ENCODE measurements at places on chromosomes 16 and 17.

GRCh38 chr16:70512456-70512855, 10.9 kb downstream of the COG4 start:
- no peak for DNase-seq

DNA sequence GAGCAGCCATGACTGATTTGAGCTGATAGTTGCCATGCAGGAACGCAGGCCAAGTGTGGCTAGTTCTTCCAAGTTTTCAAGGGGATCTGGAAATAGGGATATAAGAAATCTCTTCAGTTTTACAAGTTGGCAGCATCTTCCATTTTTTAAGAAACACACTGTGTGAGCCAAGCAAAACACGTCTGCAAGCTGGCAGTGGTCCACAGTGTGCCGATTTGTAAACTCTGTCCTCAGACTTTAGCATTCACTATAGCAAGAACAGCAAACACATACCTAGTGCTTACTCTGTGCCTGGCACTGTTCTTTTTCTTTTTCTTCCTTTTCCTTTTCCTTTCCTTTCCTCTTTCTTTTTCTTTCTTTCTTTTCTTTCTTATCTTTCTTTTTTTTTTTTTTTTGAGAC, 2.9 kb downstream of the ORAI3 start:
- DNase-seq, result no peak

DNA sequence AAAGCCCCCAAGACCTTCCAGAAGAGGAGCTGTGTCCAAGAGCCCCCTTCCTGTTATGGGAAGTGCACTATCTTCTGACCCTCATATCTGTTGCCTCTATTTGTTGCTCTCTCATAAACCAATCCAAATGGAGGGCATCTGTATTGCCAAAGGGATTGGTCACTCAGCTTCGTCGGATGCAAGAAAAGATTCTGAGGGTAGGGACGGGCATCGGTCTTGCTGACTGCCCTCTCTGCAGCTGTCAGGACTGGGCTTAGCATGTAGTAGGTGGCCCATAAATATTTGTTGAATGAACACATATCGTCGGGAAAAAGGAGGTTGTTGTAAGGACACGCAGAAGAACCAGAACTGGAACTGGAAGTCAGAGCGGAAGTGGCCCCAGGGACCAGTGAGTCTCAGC, 44.1 kb downstream of the CCDC42 start:
- DNase-seq, result no peak

- DNase-seq, result no peak
These were observed 24.8 kb downstream of the MAP1LC3B start for GRCh38 chr16:87416826-87417527.

- DNase-seq, result no peak
These were observed 37.6 kb downstream of the PGS1 start for GRCh38 chr17:78415821-78416711.

DNA sequence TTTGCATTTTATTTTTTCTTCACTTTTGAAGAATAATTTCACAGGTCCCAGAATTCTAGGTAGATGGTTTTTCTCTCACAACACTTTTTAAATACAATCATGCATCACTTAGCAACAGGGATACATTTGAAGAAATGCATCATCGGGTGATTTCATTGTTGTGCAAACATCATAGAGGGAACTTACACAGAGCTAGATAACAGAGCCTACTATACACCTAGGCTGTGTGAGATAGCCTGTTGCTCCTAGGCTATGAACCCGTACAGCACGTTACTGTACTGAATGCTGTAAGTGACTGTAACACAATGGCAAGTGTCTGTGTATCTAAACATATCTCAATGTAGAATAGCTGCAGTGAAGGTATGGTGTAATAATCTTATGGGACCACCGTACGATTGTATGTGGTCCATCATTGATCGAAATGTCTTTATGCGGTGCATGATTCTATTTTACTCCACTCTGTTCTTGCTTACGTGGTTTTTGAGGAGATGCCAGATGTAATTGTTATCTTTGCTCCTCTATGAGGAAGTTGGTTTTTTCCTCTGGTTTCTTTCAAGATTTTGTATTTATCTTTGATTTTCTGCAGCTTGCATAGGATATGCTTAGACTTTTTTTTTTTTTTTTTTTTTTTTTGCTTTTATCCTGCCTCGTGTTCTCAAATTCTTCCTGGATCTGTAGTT, 35.5 kb upstream of the TMEM92 start:
- DNase-seq, result no peak

GRCh38 chr17:81167194-81167524, 1.1 kb upstream of the AATK start:
- no peak for DNase-seq

DNA sequence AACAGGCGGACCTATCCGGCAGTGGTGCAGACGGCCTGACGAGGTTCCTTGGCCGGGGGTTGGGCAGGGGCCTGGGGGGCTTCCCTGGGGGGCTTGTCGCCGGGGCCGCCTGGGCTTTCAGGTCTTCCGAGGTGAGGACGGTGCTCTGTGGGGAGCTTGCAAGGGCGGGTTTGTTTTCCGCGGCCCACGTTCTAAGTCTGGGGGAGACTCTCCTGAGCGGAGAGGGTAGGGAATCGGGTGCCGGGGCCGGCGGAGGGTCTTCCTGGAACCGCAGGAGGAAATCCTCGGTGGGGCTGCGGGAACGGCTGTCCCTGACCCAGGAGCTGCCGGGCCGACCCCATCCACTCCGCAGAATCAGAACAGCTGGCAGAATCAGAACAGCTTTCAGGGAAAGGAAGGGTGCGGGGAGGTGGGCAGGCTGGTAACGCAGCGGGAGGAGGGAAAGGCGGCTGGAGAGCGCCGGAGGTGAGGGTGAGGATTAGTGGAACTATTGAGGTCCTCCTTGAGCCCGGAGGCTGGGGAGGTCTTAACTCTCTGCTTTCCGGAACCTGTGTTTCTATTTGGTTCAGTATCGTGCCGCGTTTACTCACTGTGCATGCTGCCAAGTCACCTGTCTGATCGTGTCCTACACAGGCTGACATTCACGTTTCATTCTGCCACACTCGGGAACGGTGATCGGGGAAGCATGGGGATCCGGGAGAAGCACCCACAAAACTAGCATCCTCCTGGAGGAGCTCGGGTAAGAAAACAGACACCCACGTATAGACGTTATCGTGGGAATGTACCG, 28.9 kb downstream of the CPSF4L start:
- DNase-seq, result no peak

DNA sequence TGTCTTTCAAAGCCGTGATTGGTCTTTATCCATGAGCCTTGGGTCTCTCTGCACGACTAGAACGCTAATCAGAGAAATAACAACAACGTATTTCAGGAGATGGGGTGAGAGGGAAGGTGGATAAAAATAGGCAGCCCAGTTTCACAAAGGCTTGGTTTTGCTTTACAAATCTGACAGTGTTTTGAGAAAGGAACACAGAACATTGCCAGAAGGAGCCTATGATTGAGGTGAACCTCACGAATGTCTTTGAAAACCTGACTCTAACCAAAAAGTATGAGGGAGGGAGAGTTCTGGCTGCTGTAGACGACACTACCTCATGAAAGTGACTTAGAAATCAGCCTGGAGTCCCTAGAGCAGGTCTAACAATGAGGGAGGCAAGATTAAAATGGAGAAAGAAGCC, 38.0 kb upstream of the NOL11 start:
- DNase-seq, result no peak

- no peak for DNase-seq
These were observed 17.3 kb downstream of the MRPS23 start for GRCh38 chr17:57832314-57833178.

- DNase-seq, result no peak
These were observed 28.4 kb downstream of the PLXDC1 start for GRCh38 chr17:39122991-39123390.

DNA sequence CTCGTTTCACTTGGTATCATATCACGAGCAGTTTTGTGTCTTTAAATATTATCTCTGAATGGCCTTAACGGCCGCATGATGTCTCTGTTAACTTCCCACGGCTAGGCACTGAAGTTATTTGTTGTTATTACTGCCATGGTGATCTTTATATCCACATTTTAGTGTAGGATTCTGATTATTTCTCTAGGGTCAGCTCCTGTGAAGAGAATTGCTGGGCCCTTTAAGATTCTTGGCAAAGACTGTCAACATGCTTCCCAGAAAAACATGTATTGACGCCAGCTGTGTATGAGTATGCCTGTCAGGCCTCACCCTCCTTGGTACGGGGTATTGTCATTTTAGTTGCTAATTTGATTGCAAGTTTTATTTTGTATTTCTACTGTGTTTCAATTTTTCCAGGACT, 263.5 kb downstream of the SNX29 start:
- no peak for DNase-seq

DNA sequence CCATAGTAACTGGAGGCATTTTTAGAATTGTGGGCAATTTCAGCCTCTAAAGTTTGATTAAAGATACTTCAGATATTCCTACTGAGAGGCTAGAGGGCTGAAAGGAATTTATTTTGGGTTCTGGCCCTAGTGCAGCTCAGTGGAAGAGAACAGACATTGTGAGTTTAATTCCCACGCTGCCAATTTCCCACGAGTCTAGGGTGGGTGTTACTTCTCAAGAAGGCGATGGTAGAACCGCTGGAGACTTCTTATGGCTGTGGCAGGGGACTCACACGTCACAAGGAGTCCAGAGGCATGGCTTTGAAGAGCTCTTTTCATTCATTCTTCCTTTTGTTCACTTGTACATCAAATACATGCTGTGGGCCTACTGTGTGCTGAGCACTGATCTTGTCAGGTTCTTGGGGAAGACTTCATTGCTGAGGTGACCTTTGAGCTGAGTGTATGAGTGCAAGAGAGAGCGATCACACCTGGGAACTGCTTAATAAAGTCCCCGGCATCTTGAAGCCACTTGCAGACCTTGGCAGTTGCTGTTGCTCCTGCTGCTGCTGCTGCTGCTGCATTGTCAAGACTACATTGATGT, 111.7 kb downstream of the WWOX start:
- no peak for DNase-seq

- DNase-seq, result no peak
These were observed 12.3 kb downstream of the TMEM100 start for GRCh38 chr17:55710410-55710809.

DNA sequence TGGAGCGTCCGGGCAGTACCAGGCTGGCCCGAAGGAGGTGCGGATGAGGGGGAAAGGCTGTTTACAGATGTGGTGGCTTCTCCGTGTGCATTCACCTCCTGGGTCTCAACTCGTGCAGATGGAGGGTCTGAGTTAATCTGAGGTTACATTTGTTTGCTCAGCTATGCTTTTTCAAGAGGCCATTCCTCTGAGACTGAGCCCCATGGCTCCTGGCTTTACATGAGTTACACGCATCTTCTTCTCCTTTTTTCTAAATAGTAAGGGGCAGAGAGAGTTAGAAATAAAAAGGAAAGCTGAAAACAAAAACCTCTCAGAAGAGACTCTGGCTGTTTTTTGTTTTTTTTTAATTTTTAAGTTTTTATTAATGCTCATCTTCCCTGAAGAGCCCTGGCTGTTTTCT, 29.0 kb downstream of the IRF8 start:
- no peak for DNase-seq

- no peak for DNase-seq
These were observed 37.1 kb downstream of the MRC2 start for GRCh38 chr17:62664336-62665120.

- DNase-seq, result no peak
These were observed 67.9 kb downstream of the TRIM37 start for GRCh38 chr17:59038734-59039133.

DNA sequence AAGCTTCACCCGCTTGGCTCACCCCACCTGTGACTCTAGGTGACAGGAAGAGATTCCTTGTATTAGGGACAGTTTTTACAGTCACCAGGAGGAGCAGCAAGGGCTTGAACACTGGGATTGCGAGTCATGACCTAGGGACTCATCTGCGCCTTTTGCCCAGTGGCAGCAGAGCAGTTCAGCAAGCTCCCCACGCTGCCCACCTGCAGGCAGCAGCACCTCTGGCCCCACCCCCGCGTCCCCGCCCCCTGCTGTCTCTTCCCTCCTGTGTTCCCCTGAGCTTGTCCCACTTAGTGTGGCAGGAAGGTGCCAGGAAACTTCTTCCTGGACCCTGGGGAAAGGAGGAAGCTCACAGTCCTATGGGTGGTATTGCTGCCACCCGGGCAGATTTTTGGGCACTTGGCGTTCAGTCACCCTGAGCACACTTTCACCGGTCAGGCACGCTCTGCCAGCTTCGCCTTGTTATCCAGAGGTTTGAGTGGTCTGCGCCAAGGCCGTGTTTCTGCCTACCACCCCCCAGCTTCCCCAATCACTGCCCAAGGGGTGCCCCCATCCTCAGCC, 8.7 kb downstream of the MMP15 start:
- DNase-seq, result no peak

DNA sequence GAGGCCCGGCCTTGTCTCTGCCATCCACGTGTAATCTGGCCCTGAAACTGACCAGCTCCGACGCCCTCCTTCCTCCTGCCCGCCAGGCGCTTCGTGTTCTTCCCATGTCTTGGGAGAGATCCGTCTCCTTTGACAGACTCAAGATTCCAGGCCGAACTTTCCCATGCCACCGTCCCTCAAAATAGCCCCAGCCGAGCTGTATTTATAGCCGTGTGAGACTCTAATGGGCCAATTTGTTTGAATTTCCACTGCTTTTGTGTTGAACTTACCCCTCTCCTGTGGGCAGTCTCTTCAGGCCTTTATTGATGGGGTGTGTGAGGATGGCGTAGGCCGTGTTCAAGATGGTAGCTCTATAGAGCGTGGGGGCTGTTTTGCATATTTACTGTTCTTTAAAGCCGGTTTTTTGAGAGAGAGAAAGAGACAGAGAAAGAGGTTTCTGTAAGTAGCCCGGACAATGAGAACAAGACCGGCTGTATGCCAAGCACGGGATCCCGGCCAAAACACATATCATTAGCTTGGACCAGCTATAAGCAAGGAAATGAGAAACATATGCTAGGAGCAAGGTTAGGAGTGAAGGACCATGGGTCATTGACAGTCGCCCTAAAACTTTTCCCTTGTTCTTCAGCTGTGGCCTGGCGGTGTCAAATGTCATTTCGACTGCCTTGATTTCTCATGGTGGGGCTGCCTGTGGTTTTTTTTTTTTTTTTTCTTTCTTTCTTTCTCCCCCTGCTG, 124.5 kb upstream of the ZFHX3 start:
- no peak for DNase-seq

DNA sequence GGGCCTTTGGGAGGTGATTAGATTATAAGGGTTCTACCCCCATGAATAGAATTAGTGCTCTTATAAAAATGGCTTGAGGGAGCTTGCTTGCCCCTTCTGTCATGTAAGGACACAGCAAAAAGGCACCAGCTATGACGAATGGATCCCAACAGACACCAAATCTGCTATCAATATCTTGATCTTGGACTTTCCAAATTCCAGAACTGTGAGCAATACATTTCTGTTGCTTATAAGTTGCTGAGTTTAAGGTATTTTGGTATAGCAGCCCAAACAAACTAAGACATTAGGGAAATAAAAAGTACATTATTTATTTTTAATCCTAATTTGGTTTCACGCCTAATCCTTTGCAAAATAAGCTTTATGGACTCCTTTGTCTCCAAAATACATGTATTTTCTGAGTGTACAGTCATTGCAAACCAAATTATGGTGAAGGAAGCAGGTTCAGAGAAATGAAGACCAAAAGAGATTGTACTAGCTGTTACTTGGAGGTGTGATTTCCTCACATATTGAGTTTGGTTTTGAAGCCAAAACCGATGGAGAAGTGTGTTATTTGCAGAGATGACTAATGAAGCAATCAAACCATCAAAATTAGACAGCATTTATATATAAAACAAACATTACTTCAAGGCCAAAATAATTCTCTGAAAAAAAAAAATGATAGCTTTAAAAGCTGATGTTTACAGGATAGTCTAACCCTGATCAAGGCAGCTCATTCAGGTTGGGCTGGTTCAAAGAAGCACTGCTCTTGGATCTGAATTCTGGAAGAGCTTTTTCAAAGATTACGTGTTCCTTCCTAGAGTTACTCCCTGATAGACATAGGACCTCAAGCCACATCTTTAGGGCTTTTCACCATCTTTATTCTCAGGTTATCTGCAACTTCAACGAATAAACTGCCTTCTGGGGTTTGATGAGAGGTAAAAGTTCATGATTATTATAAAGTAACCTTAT, 71.6 kb downstream of the MYO1D start:
- DNase-seq, result no peak

Measured in stimulated activated naive CD8-positive, alpha-beta T cell treated with anti-CD3 and anti-CD28 coated beads, Interleukin-15, amount 100 ng/mL, for 72 hours (primary cell).